ENCODE measurements at places on chromosomes 12 and 14.

DNA sequence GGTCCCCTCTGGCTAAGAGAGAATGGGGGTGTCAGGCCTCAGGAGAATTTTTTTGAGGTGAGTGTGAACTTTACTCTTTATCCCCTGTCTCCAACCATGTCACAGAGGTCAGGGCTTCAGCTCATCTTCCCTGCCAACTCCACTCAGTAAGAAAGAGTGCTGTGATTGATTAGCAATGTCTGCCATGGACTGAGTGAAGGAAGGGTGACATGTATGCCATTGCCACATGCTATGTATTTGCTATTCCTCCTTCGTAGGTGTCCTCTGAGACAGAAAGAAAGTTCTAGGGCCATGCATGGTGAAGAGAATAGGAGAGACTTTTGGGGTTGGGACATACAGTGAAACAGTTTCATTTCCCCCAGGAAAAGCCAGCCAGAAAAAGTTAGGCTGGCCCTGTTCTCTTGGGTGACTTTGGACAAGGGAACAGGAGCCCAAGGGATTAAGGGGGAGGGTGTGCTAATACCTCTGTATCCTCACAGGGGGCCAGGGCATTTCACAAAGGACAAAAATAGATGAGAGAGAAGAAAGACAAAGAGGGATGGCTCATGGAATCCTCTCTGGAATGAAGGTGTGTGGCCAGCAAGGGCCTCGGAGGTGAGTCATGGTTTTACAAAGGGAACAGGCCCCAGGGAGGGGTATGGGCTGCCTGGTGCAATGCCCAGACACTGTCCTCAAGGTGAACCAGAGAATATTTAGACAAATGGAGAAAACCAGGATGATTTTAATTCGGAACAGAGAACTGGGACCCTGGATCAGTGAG lies 13.9 kb upstream of the MYL2 start:
- no peak for DNase-seq

DNA sequence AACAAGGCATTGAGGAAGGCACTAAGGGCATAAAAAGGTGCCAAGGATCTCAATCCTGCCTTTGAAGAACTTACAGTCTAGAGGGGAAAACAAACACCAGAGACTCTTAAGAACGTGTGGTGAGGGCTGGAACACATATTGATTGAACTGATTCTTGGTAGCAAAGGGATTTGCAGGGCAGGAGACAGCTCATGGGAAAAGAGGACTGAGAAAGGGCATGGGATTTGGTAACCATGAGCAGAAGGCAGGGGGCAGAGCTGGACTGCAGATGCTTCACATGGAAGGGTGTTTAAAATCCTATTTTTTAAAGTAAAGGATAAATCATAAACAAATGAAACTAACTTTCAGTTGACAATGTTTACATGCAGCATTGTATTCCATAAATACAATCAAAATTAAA lies 203.1 kb downstream of the ITPR2 start:
- DNase-seq, result no peak

- DNase-seq, result no peak
Observed at GRCh38 chr14:89032086-89032649, 207.7 kb downstream of the TTC8 start.

- DNase-seq, result no peak
Observed at GRCh38 chr14:28247491-28247890, 519.1 kb upstream of the FOXG1 start.

DNA sequence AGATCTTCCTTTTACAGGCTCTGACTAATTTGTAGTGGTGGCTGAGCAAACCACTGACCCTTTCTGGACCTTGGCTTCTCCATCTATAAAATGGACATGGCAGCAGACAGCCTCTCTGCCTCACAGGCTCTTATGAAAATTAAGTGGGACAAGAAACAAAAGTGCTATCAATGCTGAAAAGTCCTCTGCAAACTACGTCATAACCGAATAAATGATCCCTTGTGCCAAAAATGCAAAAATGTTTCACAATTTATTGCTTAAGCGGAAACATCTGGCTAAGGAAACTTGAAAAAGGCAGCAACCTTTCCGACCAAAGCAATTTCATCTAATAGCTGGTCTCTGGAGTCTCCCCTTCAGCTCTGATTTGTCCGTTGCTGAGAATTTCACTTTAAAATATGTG lies 108.5 kb upstream of the PLXNC1 start:
- no peak for DNase-seq

- DNase-seq, result no peak
Observed at GRCh38 chr12:56158926-56159461, 835 bp downstream of the MYL6 start.

- DNase-seq, result no peak
Observed at GRCh38 chr14:60644666-60645065, 4.6 kb downstream of the SIX1 start.

DNA sequence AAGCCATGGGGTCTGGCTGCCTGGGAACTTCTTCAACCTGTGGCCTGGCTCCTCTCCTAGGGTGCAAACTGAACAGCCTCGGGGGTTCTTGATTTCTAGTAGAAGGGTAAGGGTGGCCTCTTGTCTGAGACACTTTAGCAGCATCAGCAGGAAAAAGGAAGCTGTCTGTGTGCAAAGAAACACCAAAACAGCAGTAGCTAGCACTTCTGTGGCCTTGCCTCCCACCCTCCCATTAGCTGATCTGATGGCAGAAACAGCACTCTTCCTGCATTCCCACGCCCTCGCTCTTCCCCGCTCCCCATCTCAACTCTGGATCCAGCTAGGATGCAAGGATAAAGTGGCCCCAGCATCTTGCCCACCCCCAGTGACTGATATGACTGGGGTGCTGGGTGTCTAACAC lies 20.7 kb downstream of the SLC7A8 start:
- DNase-seq, result no peak

DNA sequence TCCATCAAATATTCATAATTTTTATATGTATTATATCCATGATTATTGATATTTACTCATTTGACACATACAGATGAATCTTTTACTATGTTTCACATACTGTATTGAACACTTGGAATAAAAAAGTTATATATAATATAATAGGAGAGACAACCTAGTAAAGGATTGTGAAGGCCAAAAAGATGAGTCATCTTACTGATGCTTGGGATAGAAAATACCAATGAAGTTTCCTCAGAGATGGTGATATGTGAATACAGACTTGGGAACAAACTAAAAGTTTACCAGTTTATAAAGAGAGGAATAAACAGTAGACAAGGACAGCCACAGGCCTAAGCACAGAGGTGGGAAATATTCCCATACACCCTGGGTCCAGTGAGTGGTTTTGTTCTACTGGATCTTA lies 743.9 kb upstream of the FLRT2 start:
- no peak for DNase-seq

- DNase-seq, result no peak
Observed at GRCh38 chr12:118237052-118237665, 101.2 kb downstream of the PEBP1 start.

GRCh38 chr12:65615118-65615517 lies 209.2 kb upstream of the HMGA2 start:
- DNase-seq, result no peak

DNA sequence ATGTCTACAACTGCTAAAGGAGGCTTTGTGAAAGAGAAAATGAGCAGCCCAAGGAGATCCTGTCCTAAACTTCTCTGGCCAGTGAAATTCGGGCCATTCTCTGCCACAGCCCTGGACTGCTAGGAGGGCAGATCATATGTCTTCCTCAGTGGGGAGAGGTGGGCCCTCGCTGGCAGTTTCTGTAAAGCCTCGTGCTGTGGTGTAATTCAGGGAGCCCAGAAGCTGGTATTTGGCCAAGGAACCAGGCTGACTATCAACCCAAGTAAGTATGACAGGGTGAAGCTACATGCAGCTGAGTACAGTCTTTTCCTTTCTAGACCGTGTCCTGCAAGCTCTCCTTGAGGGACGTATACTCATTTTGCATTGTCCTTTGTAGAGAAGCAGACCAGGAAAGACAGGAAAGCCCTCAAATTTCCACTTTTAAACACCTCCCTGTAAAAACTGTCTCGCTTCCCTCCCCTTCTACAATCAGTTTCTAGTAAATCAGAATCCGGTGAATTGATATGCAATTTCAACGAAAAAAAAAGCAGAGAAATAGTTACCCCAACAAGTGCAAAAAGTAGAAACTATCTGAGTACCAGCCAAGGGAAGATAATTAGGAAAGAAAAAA lies 106.8 kb downstream of the DAD1 start:
- DNase-seq, result no peak

- DNase-seq, result no peak
Observed at GRCh38 chr14:104405360-104406226, 174.0 kb upstream of the C14orf180 start.

DNA sequence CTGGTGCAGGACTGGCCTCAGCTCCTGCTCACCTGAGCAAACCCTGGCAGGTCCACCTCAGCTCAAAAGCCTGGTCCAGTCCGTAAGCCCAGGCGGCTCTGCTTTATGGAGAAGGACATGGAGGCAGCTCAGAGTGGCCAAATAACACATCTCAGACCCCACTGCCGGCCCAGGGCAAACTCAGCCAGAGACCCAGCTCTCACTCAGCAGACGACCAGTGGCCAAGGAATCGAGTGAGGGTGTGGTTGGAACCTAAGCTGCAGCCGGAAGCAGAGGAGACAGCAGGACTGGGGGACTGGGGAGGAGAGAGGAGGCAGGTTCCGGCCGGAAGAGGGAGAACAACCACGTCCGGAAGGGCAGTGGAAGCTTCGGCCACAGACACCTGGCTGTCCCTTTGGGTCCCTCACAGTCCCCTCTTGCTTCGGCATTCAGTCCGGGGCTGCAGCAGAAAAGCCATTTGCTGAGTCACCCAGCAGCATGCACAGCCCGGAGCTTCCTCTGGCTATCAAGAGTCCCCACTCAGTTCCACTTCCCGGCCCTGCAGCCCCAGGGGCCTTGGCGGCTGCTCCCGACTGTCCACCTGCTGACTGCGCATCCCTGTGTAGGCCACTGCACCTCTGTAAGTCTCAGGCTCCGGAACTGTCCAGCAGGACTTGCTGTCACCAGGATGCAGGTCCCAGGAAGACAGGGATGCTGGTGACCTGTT lies 104.0 kb downstream of the CALM1 start:
- DNase-seq, result no peak

- no peak for DNase-seq
Observed at GRCh38 chr14:62029569-62029924, 267.3 kb downstream of the SNAPC1 start.

DNA sequence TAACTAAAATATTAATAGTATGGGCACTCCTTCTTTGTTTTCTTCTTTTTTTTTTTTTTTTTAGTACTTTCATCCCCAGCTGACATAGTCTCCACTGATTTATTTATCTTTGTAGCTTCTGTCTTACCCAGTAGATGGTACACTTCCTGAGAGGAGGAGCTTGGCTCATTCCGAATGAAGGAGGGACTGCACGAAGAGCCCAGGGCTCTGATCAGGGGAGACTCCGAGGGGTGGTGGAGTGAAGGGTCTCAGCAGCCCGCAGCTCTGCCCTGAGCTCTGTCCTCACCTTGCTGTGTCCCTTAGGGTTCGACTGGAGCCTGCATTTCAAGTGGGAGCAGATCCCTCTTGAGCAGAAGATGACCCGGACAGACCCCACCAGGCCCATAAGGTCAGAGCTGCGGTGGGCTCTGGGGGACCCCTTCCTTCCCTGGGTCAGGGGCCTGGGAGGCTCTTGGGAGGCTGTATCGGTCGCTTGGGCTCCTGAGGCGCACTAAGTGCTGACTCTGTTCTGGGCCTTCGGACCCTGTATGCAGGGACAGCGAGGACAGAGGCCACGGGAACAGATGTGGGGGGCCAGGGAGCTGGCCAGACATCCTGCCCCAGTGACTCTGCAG lies 65.2 kb downstream of the ERH start:
- no peak for DNase-seq

- no peak for DNase-seq
Observed at GRCh38 chr14:55589171-55589570, 9.2 kb downstream of the KTN1 start.

GRCh38 chr12:64193931-64194330 lies 28.2 kb downstream of the KICS2 start:
- no peak for DNase-seq

GRCh38 chr12:62075870-62076269 lies 184.3 kb upstream of the USP15 start:
- DNase-seq, result no peak

GRCh38 chr12:39441189-39441962 lies 1.5 kb downstream of the KIF21A start:
- DNase-seq, result no peak

GRCh38 chr14:78319887-78320635 lies 149.9 kb downstream of the NRXN3 start:
- no peak for DNase-seq

DNA sequence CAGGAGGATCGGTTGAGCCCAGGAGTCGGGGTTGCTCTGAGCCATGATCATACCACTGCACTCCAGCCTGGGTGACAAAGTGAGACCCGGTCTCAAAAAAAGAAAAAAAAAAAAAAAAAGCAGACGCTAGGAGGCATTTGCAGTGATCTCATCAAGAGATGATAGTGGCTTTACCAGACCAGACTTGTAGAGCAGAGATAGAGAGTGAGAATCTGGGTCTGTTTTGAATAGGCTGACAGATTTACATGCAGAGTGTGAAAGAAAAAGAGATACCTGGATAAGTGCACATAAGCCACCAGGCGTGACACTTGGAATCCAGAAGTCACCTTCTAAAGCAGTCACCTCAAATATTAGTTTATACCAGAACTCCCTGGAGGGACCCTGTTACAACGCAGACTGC lies 21.1 kb upstream of the FLRT2 start:
- no peak for DNase-seq

DNA sequence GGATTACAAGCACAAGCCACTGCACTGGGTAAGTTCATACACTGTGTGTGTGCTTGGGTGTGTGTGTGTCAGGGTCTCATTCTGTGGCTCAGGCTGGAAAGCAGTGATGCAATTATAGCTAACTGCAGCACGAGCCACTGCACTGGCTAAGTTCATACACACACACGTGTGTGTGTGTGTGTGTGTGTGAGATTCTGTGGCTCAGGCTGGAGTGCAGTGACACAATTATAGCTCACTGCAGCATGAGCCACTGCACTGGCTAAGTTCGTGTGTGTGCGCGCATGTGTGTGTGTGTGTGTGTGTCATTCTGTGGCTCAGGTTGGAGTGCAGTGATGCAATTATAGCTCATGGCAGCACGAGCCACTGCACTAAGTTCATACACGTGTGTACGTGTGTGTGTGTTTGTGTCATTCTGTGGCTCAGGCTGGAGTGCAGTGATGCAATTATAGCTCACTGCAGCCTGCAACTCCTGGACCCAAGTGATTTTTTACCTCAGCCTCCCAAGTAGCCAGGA lies 85.4 kb downstream of the HECTD1 start:
- no peak for DNase-seq

DNA sequence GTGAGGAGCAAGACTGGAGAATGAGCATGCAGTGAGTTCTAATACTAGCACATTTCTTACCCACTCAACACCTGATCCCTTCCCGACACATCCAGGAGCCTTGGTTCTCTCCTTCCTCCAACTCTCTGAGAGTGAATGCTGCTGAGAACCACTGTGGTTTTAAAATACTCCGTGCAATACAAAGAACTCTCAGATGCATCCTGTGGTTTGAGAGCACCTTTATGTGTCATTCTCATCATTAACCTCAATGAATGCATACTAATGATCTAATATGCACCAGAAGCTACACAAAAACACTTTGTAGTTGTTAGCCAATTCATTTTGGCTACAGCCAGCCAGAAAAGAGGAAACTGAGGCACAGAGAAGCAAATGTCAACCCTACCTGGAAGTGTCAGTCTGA lies 87.6 kb downstream of the GALNT8 start:
- no peak for DNase-seq

All from left renal pelvis (tissue), 4 donors.